NCI-H446 treated with DMSO at 0.1 percent for 48 hours (cell line): ENCODE measurements at places on chromosomes 5 and 9.

DNA sequence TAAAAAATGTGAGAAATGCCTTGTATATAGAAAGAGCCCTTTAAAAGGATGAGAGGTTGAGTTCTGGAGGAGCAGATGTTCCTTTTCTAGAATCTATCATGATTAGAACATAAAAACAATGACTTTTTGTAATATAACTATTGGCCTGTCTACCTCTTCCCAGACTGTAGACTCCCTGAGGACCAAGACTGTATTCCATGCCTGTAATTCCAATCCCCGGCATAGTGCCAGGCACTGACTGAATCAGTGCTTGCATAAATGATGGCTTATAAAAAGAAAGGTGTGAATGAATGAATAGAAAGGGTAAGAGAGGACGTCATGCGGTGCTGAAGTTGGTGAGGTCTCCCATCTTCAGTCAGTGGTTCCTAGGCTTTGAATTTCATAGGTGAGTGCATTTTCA is 92.6 kb upstream of the GDNF start:
- DNase-seq, result no peak

- no peak for DNase-seq
Observed at GRCh38 chr9:93465855-93466254, 12.5 kb upstream of the FAM120AOS start.

DNA sequence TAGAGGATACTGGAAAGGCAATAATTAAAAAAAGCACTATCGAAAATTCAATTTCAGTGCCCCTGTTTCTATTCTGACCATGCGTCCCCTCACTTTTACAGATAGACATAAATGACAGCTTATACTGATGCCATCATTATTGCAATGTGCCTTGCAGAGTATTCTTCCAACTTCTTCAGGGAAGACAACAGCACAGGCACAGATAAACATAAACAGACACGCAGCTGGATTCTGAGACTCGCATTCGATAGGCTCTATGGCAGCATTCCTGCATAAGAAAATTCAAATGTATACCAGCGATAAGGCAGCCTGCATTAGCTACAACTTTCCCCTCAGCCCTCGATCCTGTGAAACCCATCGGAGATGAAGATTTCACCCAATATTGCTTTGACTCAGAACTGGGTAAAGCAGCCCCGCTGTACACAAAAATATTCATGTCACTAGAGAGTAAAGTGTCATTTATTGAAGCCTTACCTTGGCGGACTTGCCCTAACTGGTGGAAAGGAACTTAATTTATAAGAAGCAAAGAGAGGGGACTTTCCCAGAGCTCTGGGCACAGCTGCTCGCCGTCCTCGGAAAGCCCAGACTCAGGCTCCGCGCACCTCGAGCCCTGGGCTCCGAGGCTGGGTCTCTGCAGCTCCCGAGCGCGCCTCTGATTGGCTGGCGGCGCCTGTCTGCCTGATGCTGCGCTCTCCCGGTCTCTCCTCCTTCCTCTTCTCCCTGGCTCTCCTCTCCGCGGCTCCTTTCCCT is at the start of gene CDH18:
CDH18 (minus strand) TSS at position 589 of the 750 bp plus-strand sequence. CDS start 149,214 bp downstream, outside the sequence.
- peak; percentile 84 for DNase-seq

GRCh38 chr5:67543720-67544270 is 347.2 kb upstream of the CD180 start:
- no peak for DNase-seq

- DNase-seq, result no peak
Observed at GRCh38 chr9:4289411-4290326, 10.2 kb downstream of the GLIS3 start.

DNA sequence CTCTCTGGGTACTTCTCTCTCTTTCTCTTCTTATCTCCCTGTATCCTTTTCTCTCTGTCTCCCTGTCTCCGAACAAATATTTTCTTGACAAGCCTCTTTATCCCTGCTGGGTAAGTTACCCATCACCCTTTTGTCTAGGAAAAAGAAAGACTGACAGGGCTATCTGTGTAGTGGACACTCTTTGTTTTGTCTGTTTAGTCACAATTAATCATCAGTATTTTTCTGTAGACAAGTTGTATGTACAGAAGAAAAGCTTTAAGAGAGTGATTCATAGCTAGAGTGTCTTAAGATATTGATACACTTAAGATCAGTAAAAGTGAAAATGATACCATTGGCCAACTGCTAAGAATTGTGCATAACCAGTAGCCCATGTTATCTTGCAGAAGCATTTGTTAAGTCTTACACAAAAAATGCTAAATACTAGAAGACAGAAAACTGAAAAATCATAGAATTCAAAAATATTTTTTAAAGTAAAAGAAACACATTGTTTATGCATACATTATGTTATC is 1043.8 kb upstream of the EDIL3 start:
- DNase-seq, result no peak

DNA sequence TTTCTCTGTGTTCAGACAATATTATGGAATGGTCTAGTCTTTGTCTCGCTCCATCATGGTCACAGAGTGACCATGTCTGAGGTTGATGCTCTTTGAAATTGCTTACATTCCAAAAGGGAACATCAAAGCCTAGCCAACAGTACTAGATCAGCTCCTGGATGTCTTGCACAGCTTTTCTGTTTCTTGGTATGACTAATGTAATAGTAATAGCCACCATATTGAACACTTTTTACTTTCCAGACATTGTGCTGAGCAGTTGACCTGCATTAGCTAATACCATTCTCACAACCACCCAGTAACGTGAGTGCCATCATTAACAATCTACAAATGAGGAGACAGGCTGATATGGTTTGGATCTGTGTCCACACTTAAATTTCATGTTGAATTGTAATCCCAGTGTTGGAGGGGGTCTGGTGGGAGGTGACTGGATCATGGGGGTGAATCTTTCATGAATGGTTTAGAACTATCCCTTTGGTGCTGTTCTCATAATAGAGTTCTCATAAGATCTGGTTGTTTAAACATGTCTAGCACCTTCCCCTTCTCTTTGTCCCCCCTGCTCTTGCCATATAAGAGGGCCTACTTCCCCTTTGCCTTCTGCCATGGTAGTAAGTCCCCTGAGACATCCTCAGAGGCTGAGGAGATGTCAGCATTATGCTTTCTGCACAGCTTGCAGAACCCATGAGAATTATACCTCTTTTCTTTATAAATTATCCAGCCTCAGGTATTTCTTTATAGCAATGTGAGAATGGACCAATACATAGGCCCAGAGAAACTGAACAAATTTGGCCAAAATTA is 577.5 kb upstream of the CLINT1 start:
- no peak for DNase-seq

DNA sequence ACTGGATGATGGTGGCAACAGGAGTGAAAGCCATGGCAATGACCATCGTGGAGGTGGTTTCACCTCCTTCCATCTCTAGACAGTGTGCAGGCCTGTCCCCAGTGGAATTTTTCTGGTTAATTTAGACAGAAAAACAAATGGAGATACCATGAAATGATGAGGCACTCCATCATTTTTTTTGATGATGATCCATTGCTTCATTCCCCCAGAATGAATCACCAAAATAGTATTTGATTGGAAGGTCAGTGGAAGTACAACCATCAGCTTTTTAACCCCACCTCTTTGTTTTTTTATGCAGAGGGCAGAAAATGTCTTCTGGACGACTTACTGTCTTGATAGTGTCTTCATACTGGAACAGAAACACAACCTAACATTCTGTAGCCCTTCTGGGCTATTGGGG is 42.6 kb upstream of the ADRA1B start:
- DNase-seq, result no peak

DNA sequence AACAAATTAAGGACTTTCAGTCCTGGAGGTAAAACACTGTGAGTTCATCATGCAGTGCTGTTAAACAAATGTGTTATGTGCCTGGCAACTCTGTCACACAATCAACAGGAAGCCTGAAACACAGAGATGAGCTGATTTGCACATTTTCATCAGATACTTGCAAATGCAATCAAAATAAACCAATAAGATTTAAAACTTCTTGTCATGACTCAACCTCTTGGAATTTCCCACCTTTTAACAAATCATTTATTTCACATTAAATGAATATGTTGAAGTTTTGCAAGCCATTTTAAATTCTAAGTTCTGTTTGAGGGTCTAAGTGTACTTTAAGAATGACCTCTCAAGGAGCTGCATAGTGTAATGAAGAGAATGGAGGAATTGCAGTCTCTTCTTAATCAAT is 64.4 kb downstream of the ANXA1 start:
- no peak for DNase-seq

DNA sequence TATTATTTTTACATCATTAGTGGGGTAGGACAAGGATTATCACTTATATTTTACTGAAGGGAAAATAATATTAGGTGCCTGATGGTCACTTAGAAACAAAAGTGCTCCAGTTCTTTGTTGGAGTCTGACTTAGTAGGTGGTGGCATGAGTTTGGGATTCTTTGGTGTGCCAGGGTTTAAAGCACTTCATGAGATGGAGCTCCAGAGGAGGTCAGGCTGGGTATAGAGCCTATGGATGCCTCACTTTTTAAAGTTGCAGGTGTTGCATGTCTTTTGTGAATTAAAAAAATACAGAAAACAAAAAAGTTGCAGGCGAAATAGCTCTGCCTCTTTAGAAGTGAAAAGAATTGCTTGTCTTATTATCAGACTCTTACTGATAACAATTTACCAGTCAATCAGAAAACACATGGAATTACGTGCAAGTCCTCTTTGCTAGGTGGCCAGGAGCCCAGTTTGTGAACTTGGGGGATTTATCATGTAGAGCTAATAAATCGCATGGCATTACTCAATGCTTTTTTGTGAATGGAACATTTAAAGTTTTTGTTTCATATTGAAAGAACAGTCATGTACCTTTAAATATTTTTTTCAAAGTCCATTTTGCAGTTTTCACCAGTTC is 1.6 kb downstream of the ITK start:
- no peak for DNase-seq

DNA sequence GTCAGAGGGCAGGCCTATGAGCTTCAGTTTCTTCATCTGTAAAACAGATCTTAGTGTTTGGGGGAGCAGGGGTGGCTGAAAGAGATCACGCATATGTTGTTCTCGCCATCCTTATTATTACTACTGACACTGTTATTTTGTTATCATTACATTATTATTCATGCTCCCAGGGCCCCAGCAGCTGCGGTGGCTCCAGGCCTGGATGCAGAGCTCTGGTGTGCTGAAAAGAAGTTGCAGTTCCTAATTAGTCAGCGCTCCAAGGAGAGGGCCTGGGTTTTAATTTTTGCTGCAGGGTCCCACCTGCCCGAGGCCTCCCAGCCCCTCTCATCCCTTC is 19.5 kb downstream of the CXXC5 start:
- DNase-seq, result no peak

- DNase-seq, result no peak
Observed at GRCh38 chr9:4177970-4178758, 121.7 kb downstream of the GLIS3 start.

GRCh38 chr5:68407311-68408239 is 192.0 kb downstream of the PIK3R1 start:
- no peak for DNase-seq

- DNase-seq, result no peak
Observed at GRCh38 chr5:142011572-142012185, 1.1 kb downstream of the GNPDA1 start.

DNA sequence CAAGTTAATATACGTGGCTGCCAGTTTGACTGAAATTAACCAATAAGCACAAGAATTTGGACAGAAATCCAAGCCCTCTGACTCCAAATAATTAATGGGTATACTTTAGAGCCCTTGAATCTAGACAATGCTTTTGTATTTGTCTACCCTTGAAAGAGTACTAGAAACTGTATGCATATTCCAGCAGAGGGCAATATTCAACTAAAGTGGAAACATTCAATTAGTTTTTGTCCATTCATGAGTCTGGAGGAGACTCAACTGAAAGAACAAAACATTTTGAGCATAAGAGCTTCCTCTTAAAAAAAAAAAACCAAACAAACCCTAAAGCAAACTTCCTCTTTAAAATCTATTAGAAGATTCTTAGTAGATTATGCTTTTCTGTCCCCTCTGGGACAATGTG is 157.8 kb downstream of the ARHGEF28 start:
- no peak for DNase-seq

DNA sequence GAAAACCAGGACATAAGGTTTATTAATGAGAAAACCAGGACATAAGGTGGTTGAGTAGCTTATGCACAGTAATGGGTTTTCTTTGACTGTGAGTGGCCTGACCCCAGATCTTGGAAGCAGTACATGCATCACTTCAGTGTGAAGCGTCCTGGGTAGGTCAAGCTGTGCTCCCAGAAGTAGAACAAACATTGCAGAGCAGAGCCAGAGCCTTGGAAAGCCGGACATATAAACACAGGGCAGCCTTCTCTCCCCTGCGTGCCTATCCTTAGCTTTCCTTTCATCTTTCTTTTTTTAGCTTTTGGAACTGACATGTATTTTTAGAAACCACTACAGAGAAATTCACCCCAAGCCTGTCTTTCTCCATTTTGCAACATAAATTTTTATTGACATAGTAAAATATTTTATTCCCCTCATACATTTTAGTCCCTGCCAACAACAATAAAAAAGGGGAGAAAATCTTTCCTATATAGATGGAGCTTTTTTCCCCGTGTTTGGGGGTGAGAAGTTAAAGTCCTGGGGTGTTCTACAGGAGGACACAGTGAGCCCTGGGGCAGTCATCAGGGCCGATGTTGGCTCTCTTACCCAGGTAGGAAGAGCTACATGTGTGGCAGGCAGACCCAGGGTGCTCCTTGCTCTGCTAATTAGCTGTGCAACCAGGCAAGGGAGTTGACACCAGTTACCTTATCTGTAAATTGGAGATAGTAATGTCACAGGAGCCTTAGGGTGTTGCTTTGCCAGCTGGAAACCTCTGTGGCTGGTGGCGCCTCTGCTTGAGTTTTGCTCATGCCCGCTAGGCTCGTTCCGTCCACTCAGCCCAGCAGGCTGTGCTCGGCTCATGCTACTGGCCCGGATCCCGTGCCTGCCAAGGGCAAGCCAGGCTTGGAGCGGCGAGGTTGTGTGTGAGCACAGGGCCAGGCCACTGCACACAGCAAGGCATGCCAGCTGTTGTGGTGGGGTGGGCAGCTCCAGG is 389.6 kb downstream of the KDM4C start:
- DNase-seq, result no peak

GRCh38 chr5:60340965-60341471 is 358.9 kb downstream of the DEPDC1B start:
- DNase-seq, result peak; percentile 90

DNA sequence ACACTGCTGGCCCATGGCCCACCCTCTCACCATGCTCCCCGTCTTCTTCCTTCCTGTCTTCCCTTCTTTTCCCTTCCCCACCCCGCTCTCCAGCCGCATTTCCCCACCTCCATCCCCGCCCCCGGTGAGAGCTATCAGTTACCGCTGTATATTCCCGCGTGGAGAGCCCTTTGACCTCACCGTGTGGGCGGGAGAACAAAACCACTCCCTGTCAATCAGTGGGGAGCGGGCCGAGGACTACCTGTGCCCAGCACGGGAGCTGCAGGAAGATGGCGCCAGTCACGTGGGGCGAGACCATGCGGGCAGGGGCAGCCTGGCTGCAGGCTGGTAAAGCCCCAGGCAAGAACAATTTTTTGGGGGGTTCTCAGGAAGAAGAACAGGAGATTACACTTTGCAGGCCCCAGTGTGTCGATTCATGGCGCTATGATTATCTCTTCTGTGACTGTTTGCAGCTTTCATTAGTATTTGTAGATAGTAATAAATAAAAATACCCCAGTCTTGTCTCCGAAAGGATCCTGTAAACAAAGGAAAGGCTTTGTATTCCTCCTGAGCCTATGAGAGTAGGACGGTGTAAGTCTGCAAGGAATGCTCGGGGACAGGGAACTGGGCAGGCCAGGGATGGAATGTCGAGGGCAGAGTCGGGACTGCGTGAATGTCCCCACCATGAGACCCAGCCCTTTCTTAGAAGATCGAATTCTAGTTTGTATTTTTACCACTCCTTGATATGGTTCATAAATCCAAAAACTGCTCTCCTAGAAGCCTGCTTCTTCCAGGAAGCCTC is 14.8 kb upstream of the DMRT1 start:
- DNase-seq, result no peak

- no peak for DNase-seq
Observed at GRCh38 chr9:124884376-124884775, 22.4 kb downstream of the ARPC5L start.
